ENCODE measurements at places on chromosomes 5 and 9. TPM values are rescaled to one million over a fixed set of nuclear protein-coding genes. Genes with fewer than 3 reads are reported as not detected.

DNA sequence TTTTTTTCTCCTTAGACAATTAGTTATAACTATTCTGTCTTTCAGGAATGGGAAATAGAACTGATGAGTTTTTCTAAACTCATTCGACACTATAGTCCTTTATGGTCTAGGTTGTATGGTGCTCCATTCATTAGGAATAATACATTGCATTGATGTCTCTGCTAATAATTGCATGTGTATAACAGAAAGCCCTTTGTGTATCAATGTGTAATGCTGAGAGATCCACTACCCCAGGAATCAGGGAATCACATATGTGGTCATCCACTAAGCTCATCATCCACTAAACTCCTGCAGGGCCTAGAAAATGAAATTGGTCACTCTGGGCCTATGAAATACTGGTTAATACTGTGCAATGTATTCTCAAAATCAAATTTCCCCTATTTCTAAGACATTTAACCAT, 242.0 kb upstream of the CDH18 start:
- no peaks in the 10 kb centered on the region for H3K4me1 ChIP-seq
- no peaks in the 10 kb centered on the region for H3K36me3 ChIP-seq
- H3K4me3 ChIP-seq, result no peak overlapping the region
- no peaks in the 10 kb centered on the region for H3K27me3 ChIP-seq
- no peak for DNase-seq
- H3K27ac ChIP-seq, result no peak overlapping the region

DNA sequence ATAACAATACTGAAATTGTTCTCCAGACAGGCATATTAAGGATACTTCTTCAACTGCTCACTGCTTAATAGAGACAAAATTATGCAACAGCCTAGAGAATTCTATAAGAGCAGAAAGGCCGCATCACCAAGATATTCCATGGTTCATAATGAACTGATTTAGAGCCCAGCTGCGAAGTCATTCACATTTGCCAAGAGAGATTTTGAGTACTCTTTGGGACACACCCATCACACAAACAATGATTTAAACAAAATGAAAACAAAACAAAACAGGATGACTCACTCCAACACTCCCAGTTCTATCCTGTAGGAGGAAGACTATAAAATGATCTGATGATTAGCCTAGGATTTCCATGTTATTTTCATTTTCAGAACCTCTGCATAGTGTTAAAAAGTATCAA, 145.7 kb upstream of the GNA14 start:
- peaks cover 9% of the 10 kb centered on the region for H3K4me1 ChIP-seq
- no peak for DNase-seq
- H3K36me3 ChIP-seq, result peaks cover 12% of the 10 kb centered on the region
- no peak overlapping the region for H3K4me3 ChIP-seq
- H3K27ac ChIP-seq, result no peak overlapping the region

DNA sequence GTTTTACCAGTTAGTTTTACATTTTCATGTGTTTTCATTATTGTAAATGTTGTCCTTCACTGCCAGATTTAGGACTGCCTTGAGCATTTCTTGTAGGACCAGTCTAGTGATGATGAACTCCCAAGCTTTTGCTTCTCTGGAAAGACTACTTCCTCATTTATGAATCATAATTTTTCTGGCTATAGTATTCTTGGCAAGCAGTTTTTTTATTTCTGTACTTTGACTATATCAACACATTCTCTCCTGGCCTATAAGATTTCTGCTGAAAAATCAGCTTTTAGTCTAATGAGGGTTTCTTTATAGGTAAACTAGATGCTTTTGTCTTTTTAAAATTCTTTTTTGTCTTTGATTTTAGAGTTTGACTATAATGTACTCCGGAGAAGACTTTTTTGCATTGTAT, 256.8 kb upstream of the GRAMD2B start:
- no peaks in the 10 kb centered on the region for H3K27me3 ChIP-seq
- H3K36me3 ChIP-seq, result no peaks in the 10 kb centered on the region
- no peaks in the 10 kb centered on the region for H3K4me1 ChIP-seq
- no peak for DNase-seq
- no peak overlapping the region for H3K27ac ChIP-seq
- H3K4me3 ChIP-seq, result no peak overlapping the region

Gene PDCD1LG2
- not detected for total RNA-seq

Gene OGN
- total RNA-seq, result not detected
